Stimulated activated CD4-positive, alpha-beta T cell treated with anti-CD3 and anti-CD28 coated beads, Interleukin-2, amount 100 ng/mL, for 48 hours (primary cell): ENCODE measurements at places on chromosomes 1 and 21.

- no peak for DNase-seq
Measured at GRCh38 chr1:119222271-119222670, 81.8 kb upstream of the WARS2 start.

GRCh38 chr1:169105434-169106094 lies 926 bp upstream of the ATP1B1 start:
- DNase-seq: no peak

DNA sequence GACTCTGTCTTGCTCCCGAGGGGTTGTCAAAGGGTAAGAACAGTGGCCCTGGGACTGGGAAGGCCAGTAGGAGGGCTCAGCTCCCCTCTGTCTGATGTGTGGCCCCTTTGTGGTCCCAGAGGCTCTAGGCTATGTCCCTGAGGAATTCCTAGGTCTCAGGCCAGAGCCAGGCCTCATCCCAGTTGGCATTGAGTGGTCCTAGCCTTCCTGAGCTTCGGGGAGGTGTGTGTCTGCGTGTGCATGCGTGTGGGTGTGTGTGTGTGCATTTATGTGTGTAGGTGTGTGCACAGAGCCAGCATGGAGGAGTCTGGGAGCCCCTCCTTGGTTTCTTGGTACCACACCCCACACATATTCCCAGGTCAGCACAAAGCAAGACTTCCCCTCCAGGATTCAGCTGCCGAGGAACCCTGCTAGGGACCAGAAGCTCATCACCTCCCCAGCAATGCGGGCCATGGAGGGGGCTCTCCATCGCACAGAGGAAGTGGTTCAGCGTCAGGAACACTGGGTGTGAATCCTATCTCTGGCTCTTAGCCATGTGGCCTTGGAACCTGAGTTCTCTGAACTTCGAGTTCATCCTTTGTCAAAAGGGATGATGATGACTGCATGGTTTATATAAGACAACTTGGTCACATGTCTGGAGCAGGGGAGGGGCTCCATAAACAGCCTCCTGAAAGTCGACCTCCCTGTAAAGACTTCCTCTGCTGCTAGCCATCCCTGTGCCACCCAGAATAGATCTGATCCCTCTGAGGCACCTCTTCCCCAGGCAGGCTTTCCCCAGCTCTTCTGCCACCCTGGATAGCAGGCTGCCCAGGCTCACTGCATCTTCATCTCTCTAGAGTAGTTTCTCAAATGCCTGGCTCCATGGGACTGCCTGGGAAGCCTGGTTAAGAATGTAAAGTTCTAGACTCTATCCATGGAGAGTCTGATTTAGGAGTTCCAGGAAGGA lies 8.3 kb upstream of the EPS8L3 start:
- no peak for DNase-seq

DNA sequence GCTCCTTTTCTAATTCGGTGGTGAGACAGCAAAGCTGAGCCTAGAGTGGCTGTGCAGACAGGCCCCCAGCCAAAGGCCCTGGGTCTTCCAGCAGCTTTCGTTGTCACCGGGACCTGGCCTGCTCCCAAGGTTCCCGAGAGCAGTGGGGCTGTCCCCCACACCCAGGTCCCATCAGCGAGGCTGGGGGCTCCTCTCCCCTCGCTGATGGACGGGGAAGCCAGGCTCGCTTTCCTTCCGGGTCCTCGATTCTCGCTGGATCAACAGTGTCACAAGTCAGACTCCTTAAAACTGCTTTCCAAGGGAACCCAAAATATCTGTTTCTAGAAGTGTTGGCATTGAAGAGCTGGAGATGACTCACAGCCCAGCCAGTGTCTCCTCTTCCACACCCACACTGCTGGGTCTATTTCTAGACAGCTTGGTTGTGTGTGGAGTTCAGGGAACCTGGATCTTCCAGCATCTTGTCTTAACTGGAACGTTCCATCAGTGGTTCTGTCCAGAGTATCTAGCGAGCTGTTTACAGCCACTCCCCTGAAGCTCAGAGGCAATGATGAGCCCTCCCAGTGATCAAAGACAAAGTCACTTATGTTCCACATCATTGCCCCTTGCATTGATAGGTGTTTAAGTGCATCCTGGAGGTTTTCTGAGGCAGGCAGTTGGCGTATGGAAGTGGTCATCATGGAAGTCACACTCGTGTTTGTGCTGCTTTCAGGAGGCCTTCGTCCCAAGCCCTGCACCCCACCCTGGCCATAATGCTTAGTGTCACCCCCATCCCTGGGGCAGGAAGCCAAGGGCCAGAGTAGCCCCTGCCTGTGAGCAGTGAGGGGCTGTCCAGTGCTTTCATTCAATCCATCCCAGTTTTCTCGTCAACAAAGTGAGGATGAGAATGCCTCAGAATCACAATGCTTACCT lies 35.2 kb downstream of the RRP1 start:
- DNase-seq: no peak

DNA sequence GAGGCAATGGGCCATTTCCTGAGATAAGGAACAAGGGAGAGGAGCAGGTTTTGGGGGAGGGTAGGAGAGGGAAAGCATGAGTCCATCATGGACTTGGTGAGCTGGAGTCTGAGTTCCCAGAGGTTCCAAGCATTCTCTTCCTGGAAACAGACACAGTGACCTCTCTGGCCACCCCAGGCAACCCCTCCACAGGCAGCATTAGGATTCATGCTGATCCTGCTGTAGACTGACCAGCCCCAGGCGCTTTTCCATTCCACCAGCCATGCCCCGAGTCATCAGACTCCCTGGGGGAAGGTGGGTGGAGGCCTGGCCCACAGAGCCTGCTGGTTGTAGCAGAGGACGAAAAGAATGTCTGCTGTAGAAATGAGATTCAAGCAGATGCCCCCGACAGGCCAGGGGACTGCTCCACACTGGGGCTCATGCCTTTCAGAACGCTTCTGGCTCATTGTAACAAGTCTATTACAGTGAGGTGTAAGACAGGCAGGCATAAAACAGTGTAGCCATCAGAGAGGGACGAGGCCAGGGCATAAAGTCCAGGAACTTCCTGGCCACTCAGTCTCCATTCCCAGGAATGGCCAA lies 52.2 kb downstream of the KCND3 start:
- no peak for DNase-seq

- no peak for DNase-seq
Measured at GRCh38 chr1:153985341-153985912, 712 bp downstream of the RAB13 start.

GRCh38 chr1:9883585-9884449 lies 26.3 kb downstream of the CTNNBIP1 start:
- DNase-seq: no peak
